ENCODE measurements at places on chromosomes 6 and 20. TPM values are rescaled to one million over a fixed set of nuclear protein-coding genes. Genes with fewer than 3 reads are reported as not detected.

IP6K3 gene
- not detected for total RNA-seq

DNA sequence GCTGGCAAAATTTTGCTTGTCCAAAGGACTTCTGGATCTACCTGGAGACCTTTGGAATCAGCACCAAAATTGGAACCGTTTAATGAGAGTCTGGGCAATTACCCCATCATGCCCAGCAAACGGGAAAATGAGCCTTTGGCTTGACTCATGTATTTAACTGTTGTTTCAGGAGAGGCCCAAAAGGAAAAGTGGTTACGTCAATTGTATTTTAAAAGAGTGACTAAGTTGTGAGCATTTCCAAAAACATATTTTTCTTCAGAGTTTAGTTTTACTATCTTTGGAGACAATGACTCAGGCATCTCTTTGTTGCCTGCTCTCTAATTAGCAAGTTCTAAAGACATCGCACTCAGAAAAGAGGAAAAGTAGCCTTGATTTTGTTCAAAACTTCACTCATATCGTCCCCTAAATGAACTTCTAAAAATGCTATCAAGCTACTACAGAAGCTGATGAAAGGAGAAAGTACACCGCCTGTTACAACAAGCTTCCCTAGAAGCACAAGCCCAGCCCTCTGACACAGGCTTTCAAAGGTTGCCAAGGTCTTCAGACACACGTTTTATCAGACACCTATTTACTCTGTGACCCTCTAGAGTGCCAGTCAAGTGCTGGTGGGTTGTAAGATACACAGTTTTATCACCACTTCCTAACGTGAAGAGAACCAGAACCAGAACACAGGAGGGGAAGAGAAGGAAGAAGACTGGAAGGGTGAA, 146.2 kb downstream of the TBX18 start:
- DNase-seq, result peak; percentile 86

- no peak for DNase-seq
Observed at GRCh38 chr6:20827798-20828197, 293.5 kb downstream of the CDKAL1 start.

DNA sequence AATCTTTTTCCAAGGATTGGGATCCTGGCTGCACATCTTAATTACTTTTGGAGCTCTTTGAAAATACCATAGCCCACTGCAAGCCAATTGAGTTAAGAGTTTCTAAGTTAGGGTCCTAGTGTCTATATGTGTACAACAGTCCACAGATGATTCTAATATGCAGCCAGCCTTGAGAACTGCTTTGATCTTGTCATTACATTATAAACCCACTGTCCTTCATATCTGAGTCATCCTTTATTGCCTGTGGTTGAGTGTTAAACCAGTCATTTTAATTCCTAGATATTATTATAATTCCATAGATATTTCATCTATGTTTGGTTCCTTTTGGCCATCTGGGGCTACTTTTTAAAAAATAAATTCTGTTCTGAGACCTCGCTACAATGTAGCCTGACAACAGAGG, 24.1 kb downstream of the MCM8 start:
- DNase-seq, result no peak

Data from lung microvascular endothelial cell (primary cell).